ENCODE measurements at places on chromosomes 3 and 15.

GRCh38 chr15:84609818-84610525, 9.2 kb downstream of the ZSCAN2 start:
- DNase-seq = no peak

GRCh38 chr15:83904107-83905040, 250.5 kb downstream of the ADAMTSL3 start:
- no peak for DNase-seq

GRCh38 chr3:186949281-186949982, 19.1 kb downstream of the ST6GAL1 start:
- no peak for DNase-seq

GRCh38 chr15:58585693-58586443, 154.1 kb downstream of the LIPC start:
- DNase-seq = no peak

All from activated T-cell treated with anti-CD3 and anti-CD28 coated beads, Interleukin-2, amount 50 U/mL, for 72 hours (primary cell).